ENCODE measurements at places on chromosomes 5 and 9. TPM values are rescaled to one million over a fixed set of nuclear protein-coding genes. Genes with fewer than 3 reads are reported as not detected.

Gene SNX18
- 22.5 TPM for total RNA-seq

Gene WNT8A
- under 0.01 TPM for total RNA-seq

Gene PCDHB13
- total RNA-seq = 1.3 TPM

Gene PAM
- 218 TPM for total RNA-seq

Gene PDE6A
- total RNA-seq = under 0.01 TPM

Gene LRRC19
- total RNA-seq = not detected

Gene NNT
- total RNA-seq = 67.9 TPM

Gene ZMYND19
- total RNA-seq = 14.7 TPM

Gene FRRS1L
- total RNA-seq = not detected

Gene ANXA6
- 206 TPM for total RNA-seq

Gene SLC36A2
- not detected for total RNA-seq

Gene ANXA1
- total RNA-seq = 877 TPM

Gene PCDHB5
- total RNA-seq = 0.98 TPM

Gene IGFBPL1
- total RNA-seq = not detected

Gene SNAPC3
- 36.4 TPM for total RNA-seq

Gene ACTBL2
- not detected for total RNA-seq

Gene ECM2
- under 0.01 TPM for total RNA-seq

Gene CCDC192
- not detected for total RNA-seq

All from vein endothelial cell (primary cell).